Cardiac fibroblast (primary cell): ENCODE measurements at places on chromosomes 6 and 20.
A peak's percentile ranks its signal among the peaks of the same experiment; 100 is the strongest.

- DNase-seq, result no peak
Measured at GRCh38 chr6:156851454-156851921, 74.3 kb downstream of the ARID1B start.

DNA sequence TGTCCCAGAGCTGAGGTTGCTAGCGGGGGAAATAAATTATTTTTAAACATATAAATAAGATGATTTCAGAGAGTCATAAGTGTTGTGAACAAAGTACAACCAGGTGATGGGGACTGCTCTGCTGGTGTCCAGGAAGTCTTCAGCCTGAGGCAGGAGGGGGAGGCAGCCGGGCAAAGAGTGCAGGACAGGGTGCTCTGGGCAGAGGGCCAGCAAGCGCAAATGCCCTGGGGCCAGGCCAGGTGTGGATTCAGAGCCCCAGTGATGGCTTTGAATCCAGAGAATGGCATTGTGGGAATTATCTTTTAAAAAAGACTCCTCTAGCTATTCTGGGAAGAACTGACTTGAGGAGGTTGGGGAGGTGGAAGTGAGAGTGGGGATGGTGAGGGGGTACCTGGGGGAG, 1.6 kb downstream of the CLPSL1 start:
- no peak for DNase-seq

- DNase-seq, result no peak
Measured at GRCh38 chr6:167078745-167079144, 44.2 kb upstream of the CCR6 start.

GRCh38 chr6:137271245-137272183, 52.3 kb upstream of the IFNGR1 start:
- peak; percentile 82 for DNase-seq

- DNase-seq, result no peak
Measured at GRCh38 chr20:47030271-47030810, 135.7 kb downstream of the EYA2 start.

DNA sequence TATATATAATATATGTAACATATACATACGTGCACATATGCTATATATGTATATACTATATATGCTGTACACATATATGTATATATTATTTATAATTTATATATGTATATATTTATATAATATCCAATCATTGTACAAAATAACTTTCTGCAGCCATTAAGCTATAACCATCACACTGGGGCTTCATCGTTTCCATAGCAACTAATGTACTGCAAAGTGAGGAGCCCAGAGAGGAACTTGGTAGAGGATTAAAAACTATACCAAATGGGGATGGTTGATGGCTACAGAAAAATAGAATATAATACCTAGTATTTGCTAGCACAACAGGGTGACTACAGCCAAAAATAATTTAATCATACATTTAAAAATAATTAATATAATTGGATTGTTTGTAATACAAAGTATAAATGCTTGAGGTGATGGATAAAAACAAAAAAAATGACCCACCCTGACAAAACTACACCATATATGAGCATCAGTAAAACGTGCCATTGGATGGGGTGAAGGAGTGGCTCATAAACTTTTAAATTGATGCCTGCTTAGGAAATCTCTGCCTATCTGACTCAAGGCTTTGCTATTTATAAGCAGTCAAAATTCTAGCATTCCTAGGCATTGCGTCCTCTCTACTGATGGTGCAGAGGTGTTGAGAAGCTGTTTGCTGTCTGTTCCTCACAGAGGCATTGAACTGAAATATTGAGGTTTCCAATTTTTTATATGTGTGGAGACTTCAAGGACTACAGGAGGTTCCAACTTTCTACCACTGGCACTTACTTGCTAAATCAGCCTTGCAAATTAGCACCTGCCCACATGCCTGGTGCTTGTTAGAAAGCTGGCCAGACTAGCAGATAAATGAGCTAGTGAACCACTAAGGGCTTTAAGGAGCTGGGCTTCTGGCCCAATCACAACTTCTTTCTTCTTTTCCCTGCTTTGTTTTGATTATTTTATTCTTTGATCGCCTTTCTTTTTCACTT, 190.1 kb downstream of the SCP2D1 start:
- no peak for DNase-seq

DNA sequence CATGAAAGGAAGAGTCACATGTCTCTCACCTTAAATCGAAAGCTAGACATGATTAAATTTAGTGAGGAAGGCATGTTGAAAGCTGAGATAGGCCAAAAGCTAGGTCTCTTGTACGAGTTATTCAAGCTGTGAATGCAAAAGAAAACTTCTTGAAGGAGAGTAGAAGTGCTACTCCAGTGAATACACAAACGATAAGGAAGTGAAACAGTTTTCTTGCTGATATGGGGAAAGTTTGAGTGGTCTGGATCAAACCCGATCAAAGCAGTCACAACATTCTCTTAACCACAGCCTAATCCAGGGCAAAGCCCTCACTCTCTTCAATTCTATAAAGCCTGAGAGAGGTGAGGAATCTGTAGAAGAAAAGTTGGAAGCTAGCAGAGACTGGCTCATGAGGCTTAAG, 1.9 kb upstream of the TPD52L1 start:
- no peak for DNase-seq

- DNase-seq, result no peak
Measured at GRCh38 chr20:4060856-4061695, 45.7 kb upstream of the RNF24 start.

DNA sequence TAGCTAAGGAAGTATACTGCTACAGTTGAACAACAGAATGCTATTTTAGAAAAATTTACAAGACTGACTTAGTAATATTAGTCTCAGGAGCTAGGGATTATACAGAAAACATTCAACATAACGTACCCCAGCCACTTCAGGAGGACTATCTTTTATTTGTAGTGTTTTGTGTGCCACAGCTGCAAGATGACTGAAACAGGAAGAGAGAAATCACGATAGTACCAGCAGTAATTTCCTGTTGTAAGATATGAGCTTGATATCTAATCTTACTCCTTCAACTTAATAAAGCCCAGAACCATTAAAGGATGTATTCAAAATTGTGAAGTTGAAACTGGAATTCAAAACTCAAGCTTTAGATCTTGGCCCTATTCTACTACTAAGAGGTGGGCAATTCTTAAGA, 42.1 kb downstream of the SLC35A1 start:
- DNase-seq, result no peak

DNA sequence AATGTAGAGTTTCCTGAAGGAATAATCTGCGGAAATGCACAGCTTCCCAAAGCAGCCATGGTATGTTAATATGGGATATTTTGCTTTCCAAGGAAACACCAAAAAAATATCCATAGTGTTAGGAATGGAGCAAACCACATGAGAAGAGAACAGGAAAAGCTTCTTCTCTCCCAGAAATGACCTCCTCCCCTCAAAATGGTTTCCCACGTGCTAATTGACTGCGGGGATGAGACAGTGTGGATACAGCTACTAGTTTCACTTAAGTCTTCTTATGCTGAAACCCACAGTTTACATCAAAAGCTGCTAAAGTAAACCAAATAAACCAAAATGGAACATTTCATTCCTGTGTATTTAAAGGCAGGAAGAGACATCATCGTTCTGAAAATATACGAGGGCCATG, 69.4 kb downstream of the FYN start:
- DNase-seq, result no peak

DNA sequence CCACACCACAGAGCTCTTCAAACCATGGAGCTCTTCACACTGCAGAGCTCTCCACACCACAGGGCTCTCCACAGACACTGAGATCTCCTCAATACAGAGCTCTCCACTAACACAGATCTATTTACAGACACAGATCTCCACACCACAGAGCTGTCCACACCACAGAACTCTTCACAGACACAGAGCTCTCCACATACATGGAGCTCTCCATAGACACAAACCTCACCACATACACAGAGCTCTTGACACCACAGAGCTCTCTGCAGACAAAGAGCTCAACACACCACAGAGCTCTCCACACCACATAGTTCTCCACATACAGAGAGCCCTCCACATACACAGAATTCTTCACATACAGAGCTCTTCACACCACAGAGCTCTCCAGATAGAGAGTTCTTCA, 53.0 kb downstream of the ERMARD start:
- no peak for DNase-seq

DNA sequence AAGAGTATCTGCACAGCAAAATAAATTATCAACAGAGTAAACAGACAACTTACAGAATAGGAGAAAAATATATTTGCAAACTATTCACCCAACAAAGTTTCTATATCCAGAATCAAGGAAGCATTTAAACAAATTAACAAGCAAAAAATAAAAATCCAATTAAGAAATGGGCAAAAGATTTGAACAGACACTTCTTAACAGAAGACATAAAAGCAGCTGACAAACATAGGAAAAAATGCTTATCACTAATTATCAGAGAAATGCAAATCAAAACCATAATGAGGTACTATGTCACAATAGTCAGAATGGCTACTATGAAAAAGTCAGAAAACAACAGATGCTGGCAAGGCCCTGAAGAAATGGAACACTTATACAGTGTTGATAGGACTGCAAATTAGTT, 434.2 kb upstream of the ADGRB3 start:
- DNase-seq, result no peak

DNA sequence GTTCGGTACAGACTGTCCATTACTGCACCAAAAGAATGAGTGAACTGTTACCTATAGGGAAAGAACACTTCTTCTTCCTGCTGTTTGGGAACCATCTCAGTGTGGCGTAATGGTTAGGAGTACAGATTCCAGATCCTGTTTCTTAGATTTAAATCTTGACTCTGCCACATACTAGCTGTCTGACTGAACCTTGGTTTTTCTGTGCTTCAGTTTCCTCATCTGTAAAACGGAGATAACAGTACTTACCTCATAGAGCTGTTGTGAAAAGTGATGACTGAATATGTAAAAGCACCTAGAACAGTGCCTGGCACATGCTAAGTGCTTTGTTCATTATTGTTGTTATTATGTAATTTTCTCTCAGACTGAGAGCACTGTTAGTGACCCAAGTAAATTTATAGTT, 39.8 kb downstream of the STX11 start:
- DNase-seq, result no peak

DNA sequence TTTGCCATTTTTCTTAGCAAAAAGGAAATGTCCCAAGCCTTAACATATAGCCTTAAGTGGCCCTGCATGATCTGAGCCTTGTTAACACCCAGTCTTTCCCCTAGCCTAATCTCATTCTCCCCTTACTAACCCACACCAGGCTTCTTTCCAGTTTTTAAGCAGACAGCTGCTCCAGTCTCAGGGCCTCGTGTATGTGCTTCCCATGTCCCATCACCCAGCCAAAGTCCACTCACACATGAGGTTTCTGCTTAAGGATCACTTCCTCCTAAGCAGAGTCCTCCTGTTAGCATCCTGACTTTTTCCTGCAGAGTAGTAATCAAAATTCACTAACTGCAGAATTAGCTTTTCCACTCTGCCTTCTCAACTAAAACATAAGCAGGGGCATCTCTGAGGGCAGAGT, 96.1 kb downstream of the SMLR1 start:
- no peak for DNase-seq

DNA sequence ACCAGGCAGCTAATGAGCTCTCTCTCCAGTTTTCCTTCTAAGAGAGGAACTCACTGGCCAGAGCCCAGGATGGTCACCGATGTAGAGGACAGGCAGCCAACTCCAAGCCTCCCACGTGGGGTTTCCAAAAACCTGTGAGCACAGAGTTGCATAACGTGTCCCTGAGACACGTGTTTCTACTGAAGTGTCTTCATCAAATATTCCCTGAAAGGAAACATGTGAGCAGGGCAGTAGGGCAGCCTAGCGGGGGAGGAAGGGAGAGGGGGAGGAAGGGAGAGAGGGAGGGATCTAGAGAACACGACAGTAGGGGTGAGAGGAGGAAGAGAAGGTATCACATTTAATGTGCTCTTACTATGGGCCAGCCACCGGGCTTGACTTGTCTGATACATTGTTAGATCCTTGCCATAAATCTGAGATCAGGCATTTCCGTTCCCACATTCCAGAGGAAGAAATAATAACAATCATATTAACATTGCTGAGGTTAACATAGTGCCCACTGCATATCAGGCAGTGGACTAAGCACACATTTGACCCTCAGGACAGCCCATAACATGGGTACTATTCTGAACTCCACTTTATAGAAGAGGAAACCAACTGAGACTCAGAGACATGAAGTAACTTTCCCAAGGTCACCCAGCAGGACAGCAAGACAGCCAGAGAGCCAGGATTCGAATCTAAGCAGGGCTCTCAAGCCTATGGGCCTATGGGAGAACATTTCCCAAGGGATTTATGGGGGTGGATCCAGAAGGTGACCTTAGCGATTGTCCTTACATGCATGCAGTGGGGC, 4.5 kb upstream of the SYS1 start:
- peak; percentile 88 for DNase-seq

DNA sequence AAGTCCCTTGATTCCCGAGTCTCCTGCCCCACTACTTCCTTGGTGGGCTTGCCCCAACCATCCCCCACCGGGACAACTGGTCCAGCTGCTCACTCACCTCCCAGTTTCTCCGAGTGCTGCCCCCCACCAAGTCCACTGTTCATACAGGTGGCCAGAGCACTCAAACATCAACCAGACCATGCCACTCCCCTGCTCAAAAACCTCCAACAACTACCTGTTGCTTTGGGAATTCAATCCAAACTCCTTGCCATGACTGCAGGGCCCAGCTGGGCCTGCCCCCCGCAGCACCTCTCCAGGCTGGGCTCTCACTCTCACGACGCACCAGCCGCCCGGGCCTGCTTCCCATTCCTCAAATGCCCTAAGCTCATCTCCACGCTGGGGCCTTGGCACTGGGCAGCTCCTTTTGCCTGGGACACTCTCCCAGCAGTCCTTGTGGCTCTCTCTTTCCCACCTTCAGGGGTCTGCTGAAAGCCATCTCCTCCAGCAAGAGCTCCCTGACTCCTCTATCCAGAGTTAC, 97.5 kb downstream of the NFATC2 start:
- no peak for DNase-seq

DNA sequence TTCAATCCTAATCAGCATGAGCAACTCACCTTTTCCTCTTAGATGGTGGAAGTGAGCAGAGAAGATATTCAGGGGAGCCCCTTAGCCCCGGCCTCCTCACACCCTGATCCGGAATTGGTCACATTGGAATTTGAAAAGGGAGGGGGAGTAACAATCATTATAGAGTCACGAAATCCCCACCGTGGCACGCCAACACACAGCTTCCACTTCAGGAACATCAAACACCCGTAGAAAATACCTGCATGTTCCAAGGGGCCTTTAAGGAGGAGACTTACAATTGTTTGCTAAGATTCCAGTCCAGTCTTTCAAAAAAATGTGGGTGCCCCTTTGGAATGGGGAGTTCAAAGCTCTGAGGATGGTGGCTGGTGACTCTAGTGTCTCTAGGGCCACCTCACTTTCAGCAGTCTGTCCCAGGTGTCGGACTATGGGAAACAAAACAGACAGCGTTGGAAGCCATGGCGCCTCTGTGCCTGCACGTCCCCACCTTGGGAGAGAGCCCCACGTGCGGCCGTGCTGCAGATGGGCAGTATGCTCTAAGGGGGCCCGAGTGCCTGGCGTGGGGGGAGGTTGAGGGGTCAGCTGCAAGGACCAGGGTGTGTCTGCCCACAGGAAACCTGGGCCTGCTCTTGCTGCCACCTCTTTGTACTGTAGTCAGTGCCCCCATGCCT, 2.4 kb downstream of the CD93 start:
- DNase-seq, result no peak

GRCh38 chr6:167949121-167949684, 48.3 kb upstream of the KIF25 start:
- DNase-seq, result no peak
